Fibroblast of skin of right biceps (primary cell): ENCODE measurements at places on chromosomes 3 and 15.

- peak; percentile 59 for DNase-seq
Measured at GRCh38 chr3:159852821-159853505, 135.7 kb upstream of the IL12A start.

DNA sequence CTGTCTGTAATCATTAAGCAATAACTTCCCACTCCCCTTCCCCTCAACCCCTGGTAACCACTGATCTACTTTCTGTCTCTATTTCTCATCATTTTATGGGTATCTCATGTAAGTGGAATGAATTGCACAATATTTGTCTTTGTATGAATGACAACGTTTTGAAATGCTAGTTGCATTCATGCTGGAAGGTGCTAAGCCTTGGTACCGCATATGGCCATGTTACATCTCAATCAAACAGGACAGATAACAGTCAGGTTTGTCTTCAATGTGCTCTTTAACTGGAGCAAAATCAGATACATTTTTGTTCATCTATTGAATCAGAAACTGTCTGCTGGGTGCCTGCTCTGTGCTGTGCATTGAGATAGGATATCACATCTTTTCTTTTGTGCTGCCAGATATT lies 134.2 kb downstream of the AGBL1 start:
- DNase-seq: no peak

GRCh38 chr3:141859651-141860050 lies 16.8 kb upstream of the ATP1B3 start:
- DNase-seq: no peak

GRCh38 chr3:128238184-128238489 lies 84.9 kb downstream of the EEFSEC start:
- no peak for DNase-seq

GRCh38 chr3:17623464-17623863 lies 119.0 kb downstream of the TBC1D5 start:
- DNase-seq: no peak

DNA sequence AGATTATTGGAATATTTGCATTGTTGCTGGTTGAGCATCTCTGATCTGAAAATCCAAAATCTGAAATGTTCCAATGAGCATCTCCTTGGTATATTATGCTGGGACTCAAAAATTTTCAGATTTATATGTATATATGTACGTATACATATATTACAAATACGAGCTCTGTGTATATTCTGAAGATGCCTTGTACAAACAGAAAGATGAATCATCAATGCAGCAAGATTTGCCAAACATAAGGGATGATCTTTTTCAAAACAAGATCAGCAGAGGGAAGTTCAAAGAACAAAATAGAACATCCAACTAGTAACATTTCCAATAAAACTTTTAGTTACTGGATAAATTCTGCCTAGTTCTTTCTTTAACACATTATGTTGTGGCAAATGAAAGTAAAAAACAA lies 42.5 kb downstream of the HERC1 start:
- DNase-seq: peak; percentile 6

GRCh38 chr3:134092208-134092701 lies 62.5 kb upstream of the SLCO2A1 start:
- DNase-seq: no peak

GRCh38 chr3:64047787-64048186 lies 24.5 kb upstream of the PSMD6 start:
- peak; percentile 43 for DNase-seq

DNA sequence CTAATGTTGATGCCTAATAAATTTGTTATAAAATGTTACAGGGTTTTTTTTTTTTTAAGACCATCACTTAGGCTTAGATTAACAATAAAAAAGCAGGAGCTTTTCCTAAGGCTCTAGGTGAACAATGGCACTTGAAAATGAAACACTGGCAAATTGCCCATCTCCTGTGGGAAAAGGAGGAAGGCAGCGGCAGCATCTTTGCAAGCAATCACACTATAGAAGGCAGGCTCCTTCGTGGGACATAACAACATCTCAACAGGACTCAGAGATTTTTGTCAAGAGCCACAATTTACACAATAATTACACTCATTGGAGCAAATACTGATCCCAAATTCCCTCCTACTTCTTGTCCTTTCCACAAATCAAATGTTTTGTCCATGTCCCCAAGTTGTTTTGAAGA lies 646.7 kb downstream of the ROBO2 start:
- DNase-seq: no peak

DNA sequence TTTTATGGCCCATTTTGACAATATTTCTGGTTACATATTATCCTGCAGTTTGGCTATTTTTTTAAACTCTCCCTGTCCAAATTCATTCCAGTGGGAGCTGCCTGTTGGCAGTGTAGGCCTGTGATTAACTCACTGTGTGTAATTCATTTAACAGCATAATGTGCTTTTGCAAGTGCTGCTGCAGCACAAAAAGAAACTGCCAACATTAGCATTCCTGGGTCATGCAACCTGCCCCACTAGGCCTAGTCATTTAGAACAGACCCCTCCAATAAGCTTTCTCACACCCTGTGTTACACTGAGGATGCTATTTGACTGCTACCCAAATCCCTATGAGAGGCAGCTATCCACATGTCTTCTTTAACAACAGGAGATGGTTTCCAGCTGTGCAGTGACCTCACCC lies 251.2 kb upstream of the UBE2E2 start:
- no peak for DNase-seq

DNA sequence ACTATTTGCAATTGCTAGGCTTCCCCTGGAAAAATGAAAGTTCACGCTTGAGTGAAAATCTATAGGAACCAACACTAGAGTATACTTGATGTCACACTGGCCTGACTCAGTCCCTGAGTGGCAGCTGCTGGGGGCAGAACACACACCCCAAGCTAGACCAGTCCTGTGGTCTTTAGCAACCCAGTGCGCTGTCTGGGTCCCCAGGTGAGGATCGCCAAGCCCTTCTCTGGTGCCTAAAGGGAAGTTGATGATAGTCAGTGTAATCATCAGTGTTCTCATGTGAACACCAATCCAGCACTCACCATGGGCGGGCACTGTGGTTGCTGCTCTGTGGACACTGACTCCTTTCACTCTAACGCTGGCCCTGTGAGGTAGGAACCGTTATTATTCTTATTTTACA lies 11.2 kb downstream of the ALDH1A3 start:
- DNase-seq: no peak

DNA sequence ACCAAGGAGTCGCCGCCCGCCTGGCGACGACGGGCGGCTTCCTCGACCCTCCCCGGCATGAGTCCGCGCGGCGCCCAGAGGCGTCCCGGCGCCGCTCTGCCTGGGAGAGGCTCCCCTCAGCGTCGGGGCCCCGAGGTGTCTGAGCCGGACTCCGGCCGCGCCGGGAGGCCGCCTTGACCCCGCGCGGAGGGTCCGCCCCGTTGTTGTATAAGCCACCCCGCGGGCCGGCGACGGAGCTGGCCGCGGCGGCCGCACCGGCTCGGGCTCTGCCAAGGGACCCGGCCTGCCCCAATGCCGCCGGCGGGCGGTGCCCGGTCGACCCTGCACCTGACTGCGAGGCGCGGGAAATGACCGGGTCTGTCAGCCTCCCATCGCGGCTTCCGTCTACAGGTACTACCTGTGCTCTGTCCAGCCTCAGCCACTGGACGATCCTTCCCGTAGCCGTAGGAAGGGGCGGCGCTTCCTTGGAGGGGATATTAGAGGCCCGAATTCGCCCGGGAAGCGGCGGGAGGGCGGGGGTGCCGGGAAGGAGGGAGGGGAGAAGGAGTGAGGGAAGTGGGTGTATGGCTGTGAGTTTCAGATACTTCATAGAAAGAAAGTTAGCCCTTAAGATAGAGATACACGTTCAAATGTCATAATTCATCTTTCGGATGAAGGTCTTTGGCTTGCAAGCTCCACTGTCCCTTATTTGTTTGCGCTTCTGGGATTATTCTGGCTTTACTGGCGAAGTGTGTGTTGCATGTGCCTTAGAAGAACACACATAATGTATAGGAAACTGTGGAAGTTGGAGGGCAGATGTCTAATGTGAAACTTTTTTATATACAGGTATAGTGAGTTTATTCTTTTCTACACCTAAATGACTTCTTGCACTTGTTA lies 620 bp downstream of the ABHD5 start:
- DNase-seq: peak; percentile 34

DNA sequence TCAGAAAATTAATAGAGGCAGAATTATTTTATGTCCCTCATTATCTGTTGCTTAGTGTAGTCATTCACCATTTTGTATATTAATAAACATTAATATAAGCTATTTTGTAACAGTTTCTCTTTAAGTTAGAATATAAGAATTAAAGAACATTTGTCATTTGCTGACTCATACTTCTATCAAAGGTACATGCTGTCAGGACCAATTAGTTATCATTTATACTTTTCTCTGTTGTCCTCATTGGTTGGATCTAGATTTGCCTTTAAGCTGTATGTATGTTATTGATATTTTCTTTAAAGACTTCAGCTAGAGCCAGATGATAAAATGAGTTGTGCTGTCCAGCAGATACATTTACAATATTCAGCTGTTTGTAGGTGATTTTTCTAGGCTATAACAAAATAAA lies 168.4 kb upstream of the MLF1 start:
- DNase-seq: no peak

DNA sequence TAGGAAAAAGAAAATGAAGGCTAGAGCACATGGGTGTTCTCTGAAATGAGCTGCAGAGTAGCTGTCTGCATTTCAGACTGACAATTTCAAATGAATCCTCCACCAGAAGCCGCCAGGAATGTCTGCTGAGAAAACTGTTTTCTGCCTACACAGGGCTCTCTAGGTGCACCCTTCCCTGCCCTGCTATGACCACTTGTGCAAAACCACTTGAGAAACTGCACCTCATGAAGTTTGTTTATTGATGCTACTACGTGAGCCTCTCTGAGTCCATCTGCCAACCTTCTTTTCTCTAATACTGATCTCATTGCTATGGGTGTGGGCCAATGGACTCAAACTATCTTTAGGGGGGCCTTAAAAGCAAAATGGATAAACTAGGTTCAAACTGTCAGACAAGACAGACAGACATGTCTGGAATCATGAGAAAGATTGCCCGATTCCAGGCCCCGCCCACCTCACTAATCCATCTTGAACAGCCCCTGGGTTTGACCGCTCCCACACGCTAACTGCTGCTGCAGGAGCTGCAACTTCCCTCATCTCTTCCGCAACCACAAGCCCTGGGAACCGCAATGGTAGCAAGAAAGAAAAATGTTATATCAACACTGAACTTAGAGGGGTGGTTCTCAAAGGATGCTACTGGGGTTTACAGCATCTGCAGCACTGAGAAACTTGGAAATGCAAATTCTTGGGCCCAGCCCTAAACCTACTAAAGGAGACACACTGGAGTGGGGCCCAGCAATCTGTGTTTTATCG lies 9.0 kb upstream of the CD47 start:
- DNase-seq: no peak

- no peak for DNase-seq
Measured at GRCh38 chr3:156140001-156140595, 19.7 kb downstream of the KCNAB1 start.
